ENCODE measurements at places on chromosomes 1 and 21.

- DNase-seq, result no peak
Observed at GRCh38 chr1:63653976-63654375, 60.8 kb downstream of the PGM1 start.

GRCh38 chr1:12552951-12553921 lies 64.8 kb downstream of the DHRS3 start:
- DNase-seq, result no peak

DNA sequence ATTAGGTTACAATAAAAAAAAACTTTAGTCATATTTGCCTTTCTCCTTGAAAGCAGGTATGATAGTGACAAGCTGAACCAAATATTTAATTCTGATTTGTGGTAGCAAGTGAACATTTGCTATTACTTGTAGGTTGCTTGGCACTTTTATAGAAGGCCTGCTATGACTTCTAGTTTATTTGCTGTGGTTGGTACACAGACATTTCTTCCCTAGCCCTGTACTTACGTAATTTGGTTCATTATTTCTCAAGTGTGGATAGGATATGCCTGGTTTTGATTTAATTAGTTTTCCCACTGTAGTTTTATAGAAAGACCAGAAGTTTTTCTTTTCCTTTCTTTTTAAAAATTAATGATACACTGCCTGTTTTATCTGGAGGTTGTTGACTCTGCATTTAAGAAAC lies 55.9 kb downstream of the PPP2R5A start:
- DNase-seq, result no peak

DNA sequence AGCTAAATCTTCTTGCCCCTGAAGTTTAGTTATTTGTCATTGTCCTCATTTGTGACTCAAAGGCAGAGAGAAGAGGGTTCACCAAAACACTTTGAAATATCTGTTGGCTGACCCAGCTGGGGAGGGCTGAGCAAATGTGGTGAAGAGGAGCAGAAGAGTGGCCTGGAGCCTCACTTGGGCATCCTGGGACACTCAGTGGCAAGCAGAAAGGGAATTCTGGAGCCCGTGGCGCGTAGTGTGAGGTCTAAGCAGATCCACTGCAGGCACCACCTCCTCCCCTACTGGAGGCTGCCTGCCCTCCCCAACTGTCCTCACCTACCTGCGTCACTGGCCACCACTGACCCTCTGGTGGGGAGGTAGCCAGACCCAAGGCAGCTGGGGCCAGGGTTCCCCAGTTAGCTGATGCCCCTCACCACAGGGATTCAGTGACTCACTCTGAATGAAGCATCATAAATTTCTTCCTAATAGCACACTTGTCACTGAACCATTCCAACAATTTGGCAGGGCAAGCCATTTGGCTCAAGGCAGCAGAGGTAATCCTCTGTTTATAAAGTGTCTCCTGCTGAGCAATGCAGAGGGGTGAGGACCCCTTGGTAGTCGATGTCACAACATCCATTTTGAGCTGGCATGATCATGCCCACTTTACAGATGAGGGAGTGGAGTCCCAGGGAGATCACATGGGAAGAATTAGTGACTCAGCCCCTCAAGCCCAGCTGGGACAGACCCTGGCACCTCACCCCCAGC lies 80.3 kb downstream of the NENF start:
- no peak for DNase-seq
